ENCODE measurements at places on chromosomes 16 and 17.

- DNase-seq = no peak
These were observed 1.1 kb upstream of the KIFC3 start for GRCh38 chr16:57803134-57803990.

- no peak for DNase-seq
These were observed 28.3 kb downstream of the CCDC40 start for GRCh38 chr17:80064696-80065095.

GRCh38 chr16:3640207-3640606, 14.3 kb upstream of the DNASE1 start:
- no peak for DNase-seq

DNA sequence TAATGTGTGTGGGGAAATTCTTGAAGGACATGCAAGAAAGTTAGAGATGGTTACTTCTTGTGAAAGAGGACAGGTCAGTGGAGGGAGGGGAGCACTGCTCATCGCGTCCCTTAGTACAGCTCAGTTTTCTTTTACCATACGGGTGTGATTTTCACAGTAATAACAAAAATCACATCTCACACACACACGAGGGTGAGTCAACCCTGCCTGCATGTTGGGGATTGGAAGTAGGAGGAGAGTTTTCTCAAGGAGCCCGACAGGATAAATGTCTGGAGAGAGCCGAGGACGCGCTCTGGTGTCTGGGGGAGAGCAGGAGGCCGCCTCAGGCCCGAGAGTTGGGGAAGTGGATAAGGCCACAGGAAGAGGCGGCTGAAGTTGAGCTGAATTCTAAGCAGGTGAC, 16.4 kb downstream of the PLCD3 start:
- DNase-seq = no peak

DNA sequence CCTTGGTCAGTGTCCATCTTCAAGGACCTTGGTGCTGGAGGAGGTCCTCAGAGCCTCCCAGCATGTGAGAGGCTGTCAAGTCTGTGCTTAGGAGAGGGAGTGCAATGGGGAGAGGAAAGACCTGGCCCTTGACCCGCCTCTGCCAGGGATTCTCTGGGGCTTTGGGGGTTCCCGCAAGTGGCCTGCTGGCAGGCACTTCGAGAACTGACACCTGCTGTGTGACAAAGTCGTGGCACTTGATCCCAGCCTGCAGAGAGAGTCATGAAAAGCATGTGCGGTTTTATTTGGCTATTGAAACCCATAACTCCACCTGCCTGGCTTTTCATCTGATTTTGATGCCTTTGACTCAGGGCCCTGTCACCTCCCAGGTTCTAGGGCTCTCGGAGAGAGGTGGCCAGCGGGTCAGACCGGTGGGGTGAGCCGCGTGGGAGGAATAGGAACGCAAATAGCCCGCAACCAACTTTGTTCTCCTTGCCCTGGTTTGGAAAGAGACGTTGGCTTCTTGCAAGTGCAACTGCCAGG, 42.8 kb upstream of the GSE1 start:
- DNase-seq = no peak

DNA sequence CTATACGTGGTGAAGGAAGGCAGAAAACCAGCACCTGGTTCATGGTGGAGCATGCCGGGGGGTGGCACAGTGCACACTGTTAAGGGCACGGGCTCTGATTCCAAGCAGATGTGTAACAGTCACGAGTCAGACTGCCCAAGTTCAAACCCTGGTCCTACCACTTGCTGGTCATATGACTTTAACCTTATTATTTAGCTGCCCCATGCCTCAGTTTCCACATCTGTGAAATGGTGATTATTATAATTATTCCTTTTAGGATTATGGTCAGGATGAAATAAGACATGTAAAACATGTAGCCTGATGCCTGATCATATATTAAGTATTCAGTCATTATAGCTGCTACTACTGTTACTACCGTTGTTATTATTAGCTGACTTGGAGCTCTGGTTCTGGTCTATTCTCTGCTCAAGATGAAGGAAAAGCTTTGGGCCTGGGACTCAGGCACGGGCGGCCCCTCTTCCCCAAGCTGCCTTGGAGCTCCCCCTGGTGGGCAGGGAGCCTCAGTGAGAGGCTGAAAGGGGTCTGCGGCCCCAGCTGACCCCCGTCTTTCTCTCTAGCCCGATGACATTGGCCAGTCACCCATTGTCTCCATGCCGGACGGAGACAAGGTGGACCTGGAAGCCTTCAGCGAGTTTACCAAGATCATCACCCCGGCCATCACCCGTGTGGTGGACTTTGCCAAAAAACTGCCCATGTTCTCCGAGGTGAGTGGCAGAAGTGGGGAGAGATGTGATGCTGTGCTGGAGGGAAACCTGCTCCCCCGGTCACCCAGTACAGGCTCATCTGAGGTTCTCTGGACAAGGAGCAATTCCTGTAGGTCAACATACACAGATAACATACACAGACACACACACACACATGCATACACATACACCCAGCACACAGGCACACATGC, 14.0 kb downstream of the NR1D1 start:
- peak; percentile 73 for DNase-seq

- no peak for DNase-seq
These were observed 31.5 kb downstream of the UBE2G1 start for GRCh38 chr17:4334776-4335584.

GRCh38 chr17:29237476-29238132, 9.1 kb upstream of the CRYBA1 start:
- no peak for DNase-seq

GRCh38 chr17:68400404-68400735, 56.9 kb downstream of the WIPI1 start:
- DNase-seq = no peak

- no peak for DNase-seq
These were observed 853.9 kb upstream of the EEF2KMT start for GRCh38 chr16:5951486-5951885.

- no peak for DNase-seq
These were observed 112.9 kb downstream of the SEC14L1 start for GRCh38 chr17:77253611-77254051.

DNA sequence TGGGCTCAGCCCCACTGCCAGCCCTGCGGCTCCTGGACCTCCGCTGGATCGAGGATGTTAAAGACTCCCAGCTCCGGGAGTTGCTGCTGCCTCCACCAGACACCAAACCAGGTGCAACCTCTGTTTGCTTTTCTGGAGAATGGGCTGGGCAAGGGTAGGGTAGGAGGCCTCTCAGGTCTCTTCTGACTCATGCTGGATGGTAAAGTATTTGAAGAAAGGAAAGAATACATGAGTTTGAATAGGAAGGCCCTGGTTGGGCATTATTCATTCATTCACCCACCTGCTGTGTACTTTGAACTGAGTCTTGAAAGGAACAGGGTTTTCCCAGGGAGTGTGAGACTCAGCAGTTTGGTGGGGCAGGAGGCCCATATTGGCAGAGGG, 6.5 kb upstream of the ORAI3 start:
- no peak for DNase-seq

GRCh38 chr16:50245417-50246298, 20.7 kb upstream of the ADCY7 start:
- DNase-seq = peak; percentile 68

GRCh38 chr17:17952691-17953090, 19.5 kb downstream of the TOM1L2 start:
- DNase-seq = no peak

GRCh38 chr16:68227183-68227793, 8.6 kb downstream of the ESRP2 start:
- DNase-seq = no peak

DNA sequence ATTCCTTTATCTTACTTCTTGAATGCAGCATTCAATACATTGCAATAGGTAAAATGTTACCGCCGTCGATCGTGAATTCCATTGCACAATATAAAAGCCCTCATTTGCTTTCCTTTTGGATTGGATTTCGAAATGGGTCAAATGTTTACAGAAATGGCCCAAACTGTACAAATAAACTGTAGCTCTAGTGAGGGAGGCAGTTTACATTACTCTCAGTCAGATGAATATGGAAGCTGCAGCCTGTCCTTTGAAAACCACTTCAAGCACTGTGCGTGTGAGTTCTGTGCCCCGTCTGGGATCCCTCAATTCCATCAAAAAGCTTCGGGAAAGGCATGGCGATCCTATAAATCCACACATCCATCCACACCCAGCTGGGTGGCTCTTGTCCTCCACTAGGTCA, 258.6 kb upstream of the FOXF1 start:
- no peak for DNase-seq

- no peak for DNase-seq
These were observed 174.0 kb downstream of the KATNIP start for GRCh38 chr16:27723711-27724481.

DNA sequence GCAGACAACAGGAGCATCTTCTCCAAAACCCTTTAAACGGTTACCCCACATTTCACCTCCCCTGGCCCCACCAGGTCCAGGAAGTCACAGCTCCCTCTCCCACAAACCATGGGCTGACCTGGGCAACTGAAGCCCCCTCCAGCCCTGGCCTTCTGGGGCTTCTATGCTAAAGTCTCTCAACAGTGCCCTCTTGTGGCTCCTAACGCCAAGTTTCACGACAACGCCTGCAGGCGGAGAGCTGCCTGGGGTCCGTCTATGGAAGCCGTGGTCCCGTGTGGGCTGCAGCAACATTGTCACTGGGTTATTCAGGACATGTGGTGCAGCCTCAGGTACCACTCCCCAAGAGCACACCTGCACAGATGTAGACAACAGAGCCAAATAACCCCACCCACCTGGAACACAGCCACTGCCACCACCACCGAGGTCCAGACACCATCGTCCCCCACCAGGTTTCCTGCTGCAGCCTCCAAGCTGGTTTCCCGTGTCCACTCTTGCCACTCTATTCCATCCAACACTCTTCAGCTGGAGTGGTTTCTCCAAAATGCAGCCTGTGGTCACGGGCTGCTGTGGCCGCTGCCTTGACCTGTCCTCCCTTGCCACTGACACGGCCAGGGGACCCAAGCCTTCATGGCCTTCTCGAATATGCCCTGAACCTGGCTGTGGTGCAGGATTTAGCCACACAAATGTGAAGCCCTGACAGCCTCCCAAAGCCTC, 19.1 kb downstream of the C16orf95 start:
- DNase-seq = peak; percentile 76

- DNase-seq = peak; percentile 51
These were observed 15.4 kb upstream of the KATNB1 start for GRCh38 chr16:57720142-57720575.

- DNase-seq = no peak
These were observed 9.9 kb downstream of the NR1D1 start for GRCh38 chr17:40090237-40091119.

- no peak for DNase-seq
These were observed 89.9 kb downstream of the PGS1 start for GRCh38 chr17:78468366-78468765.

- DNase-seq = no peak
These were observed 39.4 kb downstream of the CAPNS2 start for GRCh38 chr16:55605754-55606336.

- peak; percentile 74 for DNase-seq
These were observed 6.4 kb upstream of the GGT6 start for GRCh38 chr17:4566785-4567184.

DNA sequence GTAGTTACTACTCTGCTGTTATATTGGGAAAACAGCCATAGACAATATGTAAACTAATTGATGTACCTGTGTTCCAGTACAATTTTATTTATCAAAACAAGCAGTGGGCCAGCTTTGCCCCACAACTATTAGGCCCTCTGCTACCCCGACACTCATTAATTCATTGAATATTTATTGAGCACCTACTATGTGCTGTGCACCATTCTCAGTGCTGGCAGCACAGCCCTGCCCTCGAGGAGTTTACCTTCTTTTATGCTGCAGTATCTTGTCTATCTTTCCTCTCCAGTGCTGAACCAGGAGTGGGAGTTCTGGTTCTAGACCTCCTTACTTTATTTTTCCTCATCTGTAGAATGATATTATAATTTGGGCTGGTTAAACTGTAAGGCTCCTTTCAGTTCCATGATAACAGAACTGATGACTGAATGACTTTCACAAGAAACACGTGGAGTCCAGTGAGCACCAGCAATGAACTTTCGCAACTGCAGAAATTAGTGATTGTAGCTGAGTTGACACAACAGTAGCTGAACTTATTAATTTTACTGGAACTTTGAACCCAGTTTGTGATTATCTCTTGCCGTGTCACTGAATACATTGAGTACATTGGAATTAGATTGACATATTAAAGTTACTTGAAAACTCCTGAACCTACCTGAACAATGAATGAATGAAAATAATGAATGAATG, 2.4 kb downstream of the GOSR2 start:
- DNase-seq = no peak

GRCh38 chr16:86610779-86611524, 32.6 kb downstream of the FOXL1 start:
- no peak for DNase-seq

GRCh38 chr16:48340054-48340453, 45.2 kb downstream of the SIAH1 start:
- no peak for DNase-seq

DNA sequence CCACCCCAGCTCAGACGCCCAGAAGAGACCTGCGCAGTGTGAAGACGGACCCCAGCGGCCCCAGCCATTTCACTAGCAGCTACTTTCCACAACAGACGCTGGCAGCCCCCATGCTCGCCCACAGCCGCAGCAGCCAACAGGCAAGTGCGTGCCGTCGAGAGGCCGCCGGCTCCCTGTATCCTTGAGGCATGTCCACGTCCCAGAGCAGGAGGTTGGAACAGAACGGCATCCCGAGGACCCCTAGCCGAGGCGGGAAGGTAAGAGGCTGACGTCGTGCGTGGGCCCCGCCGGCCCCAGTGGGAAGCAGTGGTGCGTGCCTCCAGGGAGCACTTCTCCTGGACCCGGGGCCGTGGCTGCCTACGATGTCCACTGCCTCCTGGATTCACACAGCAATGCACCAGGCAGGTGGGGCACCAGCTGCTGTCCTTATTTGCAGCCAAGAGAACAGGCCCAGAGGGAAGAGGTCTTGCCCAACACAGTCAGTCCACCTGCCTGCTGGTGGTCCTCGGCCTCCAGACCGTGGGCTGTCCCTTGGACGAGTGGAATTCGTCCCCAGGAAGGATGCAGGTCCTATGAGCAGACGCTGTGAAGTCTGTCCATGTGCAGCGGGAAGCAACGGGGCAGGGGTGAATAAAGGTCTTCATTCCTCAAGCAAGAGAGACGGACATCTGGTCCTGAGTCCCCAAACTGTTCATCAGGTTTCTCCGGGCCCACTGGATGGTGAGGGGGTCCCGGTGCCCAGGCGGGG, 38.5 kb downstream of the SLC7A5 start:
- DNase-seq = no peak

DNA sequence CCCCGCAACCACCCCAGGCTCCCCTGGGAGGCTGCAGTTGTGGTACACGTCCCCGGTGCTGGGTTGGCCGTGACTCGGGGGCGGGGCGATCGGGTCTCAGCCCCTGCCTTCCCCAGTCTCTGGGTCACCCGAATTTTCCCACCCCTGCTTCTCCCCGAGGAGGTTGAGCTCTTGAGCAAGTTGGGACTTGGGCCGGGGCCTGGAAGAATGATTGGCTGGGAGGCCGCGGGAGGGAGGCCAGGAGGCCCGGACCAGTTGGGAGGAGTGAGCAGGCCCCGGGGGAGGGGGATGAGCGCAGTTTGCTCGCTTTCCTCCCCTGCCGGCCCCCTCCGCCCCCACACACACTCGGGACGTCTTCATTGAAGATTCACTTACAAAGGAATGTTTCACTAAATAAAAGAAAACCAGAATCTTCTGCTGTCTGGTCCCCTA, 4.5 kb upstream of the HEXIM1 start:
- DNase-seq = no peak

Data from HEK293T (cell line).